ENCODE measurements at places on chromosomes 1 and 21.

DNA sequence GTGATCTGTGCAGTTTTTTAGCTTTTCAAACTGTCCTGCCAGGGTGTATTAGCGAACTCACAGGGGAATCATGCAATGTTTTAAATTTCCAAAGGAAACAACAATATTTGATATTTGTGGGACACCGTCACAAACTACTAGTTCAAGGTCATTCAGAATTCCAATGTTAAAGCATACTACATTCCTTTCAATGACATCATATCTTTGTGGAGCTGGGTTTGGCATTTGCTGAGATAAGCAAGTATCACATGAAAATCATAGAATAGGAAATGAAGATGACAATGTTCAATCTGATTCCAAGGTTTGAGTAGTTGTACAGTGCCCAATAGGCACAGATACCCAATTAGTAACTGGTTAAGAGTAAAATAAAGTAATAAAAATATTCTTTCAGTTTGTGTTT is 35.6 kb downstream of the NUF2 start:
- no peak for DNase-seq

- DNase-seq, result no peak
Observed at GRCh38 chr1:192654591-192655251, 18.8 kb downstream of the RGS13 start.

DNA sequence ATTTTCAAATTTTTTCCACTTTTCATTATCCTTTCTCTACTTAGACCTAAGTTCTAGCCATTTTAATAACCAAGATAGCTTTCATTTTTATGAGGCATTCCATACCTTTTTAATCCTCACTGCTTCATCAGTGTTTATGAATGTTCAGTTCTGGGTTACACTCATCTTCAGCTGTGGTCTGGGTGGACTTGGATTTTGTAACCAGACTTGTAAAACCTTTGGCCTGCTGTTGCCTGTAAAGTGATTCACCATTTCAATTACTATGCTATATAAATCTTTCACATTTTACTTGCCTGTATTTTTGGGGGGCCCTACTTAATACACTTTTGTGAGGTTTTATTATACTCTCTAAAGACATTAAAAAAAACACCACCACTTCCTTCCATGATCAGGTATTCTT is 46.2 kb downstream of the USP25 start:
- DNase-seq, result no peak

GRCh38 chr1:37439349-37439995 is 34.9 kb upstream of the ZC3H12A start:
- DNase-seq, result no peak

- DNase-seq, result no peak
Observed at GRCh38 chr1:222037720-222038119, 295.8 kb upstream of the DUSP10 start.

All from foreskin melanocyte (primary cell).